ENCODE measurements at places on chromosomes 16 and 17. TPM values are rescaled to one million over a fixed set of nuclear protein-coding genes. Genes with fewer than 3 reads are reported as not detected.
A peak's percentile ranks its signal among the peaks of the same experiment; 100 is the strongest.

DNA sequence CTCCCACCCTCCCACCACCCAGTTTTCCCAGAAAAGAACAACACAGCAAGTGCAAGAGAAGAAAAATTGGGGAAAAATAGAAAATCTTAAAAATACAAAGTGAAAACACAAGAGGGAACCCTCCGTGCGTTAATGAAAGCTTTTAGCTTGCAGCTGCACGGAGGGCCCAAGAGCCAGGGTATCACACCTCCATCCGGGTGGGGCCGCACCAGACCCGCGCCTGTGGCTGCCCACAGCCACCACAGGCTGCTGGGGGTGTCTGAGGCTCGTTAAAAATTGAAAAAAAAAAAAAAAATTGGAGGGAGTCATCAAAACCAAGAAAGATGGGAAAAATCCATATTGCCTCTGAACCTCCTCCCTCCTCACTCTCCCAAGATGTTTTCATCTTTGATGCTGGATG is 18.6 kb downstream of the ENGASE start:
- no peak for DNase-seq

- peak; percentile 16 for DNase-seq
Observed at GRCh38 chr16:57260294-57260929, 15.4 kb downstream of the ARL2BP start.

- no peak for DNase-seq
Observed at GRCh38 chr16:64531401-64531800, 590.5 kb downstream of the CDH11 start.

- no peak for DNase-seq
Observed at GRCh38 chr17:64503341-64503740, 2.7 kb downstream of the DDX5 start.

- no peak for DNase-seq
Observed at GRCh38 chr16:1008085-1008484, 26.5 kb downstream of the SOX8 start.

GRCh38 chr17:57420734-57421717 is 164.7 kb downstream of the MSI2 start:
- DNase-seq, result peak; percentile 88

DNA sequence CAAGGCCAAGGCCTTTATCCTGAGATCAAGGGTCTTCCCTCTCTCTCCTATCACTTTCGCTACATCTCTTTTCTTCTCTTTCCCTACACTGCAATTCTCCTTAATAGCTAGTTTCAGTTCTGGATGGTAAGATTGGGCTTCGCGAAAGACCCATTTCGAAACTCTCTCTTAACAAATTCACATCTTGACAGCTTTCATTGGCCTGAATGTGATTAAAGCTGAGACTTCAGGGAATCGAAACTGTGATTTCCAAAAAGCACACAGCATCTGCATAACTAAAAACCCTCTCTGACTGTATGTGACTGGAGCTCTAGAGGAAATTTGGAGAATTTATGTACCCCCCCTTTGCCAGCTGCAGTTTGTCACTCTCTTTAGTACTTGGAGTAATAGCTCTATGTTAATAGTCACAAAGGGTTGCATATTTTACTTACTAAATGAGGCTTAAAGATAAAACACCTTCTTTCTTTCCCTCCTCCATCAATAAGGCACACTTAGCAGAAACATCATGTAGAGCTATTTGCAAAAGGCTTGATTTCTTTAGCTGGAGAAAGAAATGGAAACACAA is 105.3 kb upstream of the FAM20A start:
- DNase-seq, result peak; percentile 68

DNA sequence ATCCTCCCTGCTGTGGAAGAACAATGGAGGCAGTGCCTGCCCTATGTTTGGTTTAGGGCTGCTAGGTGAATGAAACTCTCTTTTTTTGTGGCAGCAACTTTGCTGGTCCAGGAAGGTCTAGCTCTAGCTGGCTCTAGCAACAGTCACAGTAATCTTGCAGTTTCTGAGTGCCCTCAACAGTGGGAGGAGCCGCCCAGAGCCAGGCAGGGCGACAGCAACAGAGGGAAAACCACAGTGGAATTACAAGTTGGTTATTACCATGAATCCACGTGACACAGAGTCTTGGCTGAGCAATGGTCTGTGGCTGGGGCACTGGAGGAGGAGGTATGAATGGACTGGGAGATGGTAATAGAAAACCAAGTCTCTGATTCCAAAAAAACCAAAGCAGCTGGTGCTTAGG is 10.3 kb downstream of the HSPB9 start:
- DNase-seq, result peak; percentile 59

GRCh38 chr17:73722165-73722564 is 77.9 kb upstream of the SDK2 start:
- DNase-seq, result no peak

DNA sequence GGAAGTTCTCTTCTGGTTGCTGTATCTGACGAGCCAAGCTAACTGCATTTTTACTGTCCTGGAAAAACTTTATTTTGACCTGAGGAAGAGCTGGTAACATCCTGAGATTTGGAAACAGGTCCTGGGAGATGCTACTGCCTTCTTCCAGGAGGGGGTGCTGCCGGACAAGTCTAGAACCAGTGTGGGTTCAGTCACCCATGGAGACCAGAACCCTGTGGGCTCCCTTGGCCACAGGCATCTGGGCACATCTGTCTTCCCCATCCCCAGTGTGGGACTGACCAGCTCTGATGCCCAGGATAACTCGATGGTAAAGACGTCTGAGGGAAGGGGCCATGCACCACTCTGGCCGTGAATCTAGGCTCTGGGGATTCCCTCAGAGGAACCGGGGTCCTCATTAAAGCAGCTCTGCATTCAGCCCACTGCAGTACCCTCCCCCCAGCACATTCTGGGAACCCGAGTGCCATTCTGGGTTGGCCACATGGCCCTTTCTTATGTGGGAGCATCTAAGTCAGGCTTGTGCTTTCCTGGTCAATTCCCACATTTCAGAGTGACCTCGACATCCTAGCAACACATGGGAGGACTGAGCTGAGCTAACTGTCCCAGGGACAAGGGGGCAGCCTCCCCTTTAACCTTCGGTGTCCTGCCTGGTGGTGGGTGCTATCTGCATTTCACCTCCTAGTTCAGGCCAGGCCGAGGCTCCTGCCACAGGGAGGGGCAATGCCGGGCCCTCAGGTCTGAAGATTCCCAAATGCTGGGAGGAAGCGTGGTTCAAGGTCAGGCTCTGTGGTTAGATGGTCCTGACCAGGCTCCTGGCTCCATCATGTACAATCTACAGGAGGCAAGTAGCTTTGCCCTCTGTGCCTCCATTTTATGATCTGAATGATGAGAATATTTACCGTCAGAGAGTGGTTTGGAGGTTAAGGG is 6.4 kb downstream of the C16orf86 start:
- no peak for DNase-seq

- no peak for DNase-seq
Observed at GRCh38 chr16:76268824-76269223, 8.4 kb upstream of the CNTNAP4 start.

- DNase-seq, result no peak
Observed at GRCh38 chr17:51275381-51275780, 15.0 kb downstream of the UTP18 start.

- DNase-seq, result no peak
Observed at GRCh38 chr16:46686815-46687473, 2.0 kb downstream of the VPS35 start.

- DNase-seq, result no peak
Observed at GRCh38 chr17:15510361-15510760, 42.9 kb upstream of the CDRT4 start.

DNA sequence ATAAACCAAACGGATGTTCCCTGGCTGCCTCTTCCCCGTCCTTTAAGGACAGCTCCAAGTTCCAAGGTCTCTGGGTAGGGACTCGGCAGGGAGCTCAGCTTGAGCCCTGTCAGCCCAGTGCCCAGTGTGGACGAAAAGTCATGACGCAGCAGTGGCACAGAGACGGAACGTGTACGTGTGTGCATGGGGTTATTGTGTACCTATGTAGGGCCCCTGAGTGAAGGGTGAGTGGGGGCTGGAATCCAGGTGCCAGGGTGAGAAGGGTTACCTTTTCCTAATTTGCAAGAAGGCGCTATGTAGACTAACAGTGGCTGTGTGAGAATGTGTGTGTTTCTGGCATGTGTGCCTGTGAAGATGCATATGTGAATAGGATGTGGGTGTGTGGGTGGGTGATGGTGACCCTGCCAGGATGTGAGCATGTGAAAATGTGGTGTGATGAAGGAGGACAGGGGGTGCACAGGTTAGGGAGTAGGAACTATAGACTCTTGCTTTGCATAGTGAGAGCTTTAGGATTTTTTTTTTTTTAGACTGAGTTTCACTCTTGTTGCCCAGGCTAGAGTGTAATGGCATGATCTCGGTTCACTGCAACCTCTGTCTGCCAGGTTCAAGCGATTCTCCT is 6.0 kb downstream of the SCN4A start:
- DNase-seq, result no peak

DNA sequence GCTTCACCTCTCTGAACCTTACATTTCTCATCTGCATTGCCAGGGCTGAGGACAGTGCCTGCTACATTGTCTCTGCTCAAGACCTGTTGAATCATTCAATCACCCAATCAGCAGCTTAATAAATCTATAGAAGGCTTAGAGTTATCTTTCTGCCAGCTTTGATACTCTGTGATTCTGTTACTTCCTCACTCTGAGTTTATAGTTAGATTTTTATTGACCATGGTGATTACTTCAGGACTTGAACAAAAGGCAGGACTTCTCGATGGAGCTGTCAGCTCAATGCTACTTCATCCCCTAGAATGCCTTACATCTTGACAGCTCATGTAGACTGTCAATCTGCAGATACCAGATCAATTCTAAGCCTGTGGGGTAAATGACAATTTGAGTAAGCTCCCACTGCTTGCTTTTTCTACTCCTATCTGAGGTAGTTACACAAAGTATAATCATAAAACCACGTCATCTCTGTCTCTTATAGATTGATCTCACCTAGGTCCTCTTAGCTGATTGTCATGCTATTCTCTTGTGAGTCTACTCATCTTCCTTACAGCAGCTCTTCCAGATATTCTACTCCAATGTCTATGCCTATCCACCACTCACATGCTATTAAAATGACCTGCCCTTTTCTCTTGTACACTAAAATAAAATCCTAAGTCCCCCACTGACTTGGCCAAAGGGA is 318.3 kb upstream of the CA10 start:
- DNase-seq, result no peak

GRCh38 chr16:69852815-69853214 is 90.7 kb downstream of the WWP2 start:
- no peak for DNase-seq

DNA sequence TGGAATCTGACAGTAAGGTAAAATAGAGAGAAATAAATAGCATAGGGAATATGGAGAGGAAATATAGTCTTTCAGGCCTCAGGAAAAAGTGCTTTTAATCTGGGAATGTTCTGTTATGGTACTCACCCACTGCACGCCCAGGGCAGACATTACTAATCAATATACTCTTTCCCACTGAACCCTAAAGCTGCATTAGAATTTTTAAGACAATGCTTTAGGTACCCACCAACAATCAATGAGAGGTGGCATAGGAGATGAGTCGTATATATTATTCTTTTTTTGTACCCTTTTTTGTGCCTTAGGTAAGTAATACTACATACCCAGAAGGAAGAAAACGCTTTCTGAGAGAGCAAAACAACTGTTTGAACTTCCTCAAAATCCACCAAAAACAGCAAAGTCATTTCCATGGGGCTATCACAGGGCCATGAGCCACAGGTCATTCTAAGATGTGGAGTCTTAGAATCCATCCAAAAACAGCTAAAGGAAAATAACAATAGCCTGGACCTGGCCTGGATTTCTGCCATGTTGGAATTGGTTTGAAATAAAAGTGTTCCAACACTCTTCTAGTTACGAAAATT is 542.1 kb downstream of the XYLT1 start:
- no peak for DNase-seq

DNA sequence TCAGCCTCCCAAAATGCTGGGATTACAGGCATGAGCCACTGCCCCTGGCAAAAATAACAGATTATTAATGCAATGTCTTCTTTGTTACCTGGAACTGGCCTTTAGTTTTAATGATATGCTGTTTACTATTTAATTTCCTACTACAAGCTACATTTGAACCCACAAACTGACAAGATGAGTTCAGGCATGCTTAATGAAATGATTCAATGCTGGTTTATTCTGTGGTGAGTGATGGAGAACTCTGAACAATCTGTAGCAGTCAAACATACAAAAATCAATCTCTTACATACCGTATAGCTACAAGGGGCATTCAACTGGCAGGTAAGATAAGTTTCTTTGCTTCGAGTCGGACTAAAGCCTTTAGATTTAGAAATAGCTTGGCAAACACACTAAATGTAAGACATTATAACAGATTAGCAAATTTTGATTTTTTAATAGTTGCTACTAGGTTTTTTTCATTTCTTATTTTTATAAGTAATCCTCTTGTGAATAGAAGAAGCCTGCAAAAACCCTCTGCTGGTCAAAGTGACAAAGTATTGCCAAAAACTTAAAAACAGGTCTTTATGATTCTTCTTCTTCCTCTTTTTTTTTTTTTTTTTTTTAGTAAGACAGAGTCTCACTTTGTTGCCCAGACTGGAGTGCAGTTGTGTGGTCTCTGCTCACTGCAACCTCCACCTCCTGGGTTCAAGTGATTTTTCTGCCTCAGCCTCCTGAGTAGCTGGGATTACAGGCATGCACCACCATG is 138.5 kb downstream of the SSH2 start:
- DNase-seq, result no peak

- no peak for DNase-seq
Observed at GRCh38 chr17:19830061-19830460, 37.7 kb downstream of the ULK2 start.

The BCAR1 gene
- polyA plus RNA-seq, result 63.4 TPM

The SLFN11 gene
- polyA plus RNA-seq, result 16.8 TPM

The RNF43 gene
- polyA plus RNA-seq, result 16.9 TPM

The TPSAB1 gene
- polyA plus RNA-seq, result not detected

The ZNF385C gene
- polyA plus RNA-seq, result 6.3 TPM

The UTS2R gene
- 0.91 TPM for polyA plus RNA-seq

Measured in renal pelvis (tissue), 12 donors.